ENCODE measurements at places on chromosomes 13 and 19.
A peak's percentile ranks its signal among the peaks of the same experiment; 100 is the strongest.

DNA sequence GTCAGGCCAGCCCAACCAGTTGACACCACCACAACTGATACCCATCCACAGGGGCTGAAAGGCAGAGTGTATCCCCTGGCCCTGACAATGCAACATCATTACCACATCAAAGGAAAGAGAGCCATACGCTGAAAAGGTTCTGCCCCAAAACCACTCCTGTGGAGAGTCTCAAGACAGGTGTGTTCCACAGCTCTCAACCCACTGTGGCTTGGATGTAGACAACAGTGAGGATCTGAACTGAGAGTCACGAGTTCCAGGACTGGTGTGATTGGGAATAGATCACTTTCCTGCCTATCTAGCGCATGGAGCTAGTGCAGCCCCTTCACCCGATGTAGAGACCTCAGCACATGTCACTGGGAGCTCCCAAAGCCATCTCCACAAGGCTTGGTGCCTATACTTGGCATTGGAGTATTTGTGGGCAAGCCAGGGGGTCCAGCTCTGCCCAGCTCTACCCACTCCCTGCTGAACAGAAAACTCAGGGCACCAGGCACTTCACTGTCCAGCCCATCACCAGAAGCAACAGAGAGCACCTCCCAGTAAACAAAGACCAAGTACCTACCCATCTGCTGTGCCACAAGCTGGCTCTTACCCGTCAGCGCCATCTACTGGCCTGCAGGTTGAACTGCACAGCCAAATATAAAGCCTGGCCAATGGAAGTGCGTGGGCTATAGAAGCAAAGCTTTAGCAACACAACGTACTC lies 579.5 kb downstream of the UQCRFS1 start:
- DNase-seq = peak; percentile 65

DNA sequence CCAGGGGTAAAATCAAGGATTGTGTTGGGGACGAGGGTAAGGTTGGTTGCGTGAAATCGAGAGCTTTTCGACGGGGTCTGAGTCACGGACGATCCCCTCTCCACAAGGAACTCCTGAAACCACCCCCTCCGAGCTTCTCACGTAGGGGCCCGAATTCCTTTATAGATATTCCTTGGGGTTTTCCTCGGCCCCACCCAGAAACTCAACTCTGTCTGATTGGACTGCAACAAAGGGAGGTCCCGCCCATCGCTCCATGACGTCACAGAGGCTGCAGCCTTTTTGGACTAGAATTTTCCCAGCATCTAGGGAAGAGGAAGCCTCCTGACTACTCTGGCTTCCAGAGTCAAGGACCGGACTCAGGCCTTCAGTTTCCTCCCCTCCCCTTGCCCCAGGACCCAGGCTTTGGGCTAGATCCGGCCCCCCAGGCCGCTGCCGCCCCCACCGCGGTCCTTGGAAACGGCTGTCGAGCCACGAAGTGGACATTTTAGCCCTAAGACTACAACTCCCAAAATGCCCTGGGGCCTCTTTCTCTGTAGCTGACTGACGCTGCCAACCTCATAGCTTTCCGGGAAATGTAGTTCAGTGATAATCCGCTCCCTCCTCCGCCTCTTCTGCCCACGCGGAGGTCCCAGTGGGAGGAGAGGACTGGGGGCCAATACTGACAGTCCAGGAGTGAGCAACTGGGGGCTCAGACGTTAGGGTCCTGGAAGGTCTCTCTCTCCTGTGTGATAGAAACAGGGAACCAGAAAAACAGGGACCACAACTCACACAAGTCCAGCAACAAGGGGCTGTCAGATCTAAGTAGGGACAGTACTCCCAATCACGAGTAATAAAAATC lies at the start of gene IZUMO1:
TSS of gene IZUMO1 (minus strand) at position 172 of the 838 bp plus-strand sequence. CDS start 1,050 bp downstream, outside the sequence.
- no peak for DNase-seq

GRCh38 chr13:81051873-81052272 lies 710.9 kb upstream of the SPRY2 start:
- peak; percentile 45 for DNase-seq

GRCh38 chr13:62906896-62907295 lies 1491.2 kb upstream of the PCDH20 start:
- no peak for DNase-seq

DNA sequence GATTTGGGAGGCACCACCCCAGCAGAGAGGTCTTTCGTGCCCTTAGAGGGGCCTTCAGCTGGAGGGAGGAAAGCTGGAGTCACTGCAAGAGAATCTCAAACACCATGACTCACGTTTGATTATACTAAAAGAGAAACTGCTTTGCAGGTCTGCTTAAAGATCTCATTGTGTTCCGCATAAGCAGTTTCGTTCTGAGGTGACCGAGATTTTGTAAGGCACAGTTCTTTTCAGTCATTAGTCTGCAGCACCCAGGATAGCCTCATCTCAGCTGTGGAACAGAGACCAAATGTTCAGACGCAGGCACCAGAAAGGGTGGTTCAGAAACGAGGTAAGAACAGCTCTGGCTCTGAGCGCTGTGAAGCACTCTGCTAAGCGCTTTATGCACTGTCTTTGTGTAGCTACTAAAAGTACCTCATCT lies 71.2 kb upstream of the GTF3A start:
- peak; percentile 55 for DNase-seq

DNA sequence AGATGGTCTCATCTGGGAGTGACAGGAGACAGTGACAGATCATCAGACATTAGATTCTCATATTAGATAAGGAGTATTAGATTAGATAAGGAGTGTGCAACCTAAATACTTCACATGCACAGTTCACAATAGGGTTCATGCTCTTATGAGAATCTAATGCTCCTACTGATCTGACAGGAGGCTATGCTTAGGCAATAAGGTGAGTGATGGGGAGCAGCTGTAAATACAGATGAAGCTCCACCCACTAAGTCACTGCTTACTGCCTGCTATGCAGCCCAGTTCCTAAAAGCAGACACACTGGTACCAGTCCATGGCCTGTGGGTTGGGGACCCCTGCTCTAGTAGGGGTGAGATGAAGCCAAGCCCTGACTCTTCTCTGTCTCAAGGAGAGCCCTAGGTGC lies 10.0 kb upstream of the IGFL3 start:
- no peak for DNase-seq

GRCh38 chr13:104577071-104577815 lies 1511.0 kb upstream of the SLC10A2 start:
- DNase-seq = no peak

DNA sequence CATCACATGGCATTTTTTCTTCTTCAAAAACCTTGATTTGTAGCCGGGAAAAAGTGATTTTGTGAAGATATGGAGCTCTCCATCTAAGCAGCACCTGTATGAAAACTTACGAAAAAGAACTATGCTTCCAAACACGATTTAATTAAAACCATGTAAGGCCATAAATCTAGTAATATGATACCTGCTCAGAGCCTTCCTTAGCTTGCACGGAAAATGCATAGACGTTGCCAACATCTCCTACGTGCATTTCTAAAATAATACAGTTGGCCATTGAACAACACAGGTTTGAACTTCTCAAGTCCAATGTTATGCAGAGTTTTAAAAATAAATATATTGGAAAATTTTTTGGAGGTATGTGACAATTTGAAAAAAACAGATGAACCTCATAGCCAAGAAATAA lies 59.1 kb upstream of the RNF113B start:
- DNase-seq = no peak

- DNase-seq = no peak
These were observed 19.5 kb upstream of the MAB21L1 start for GRCh38 chr13:35496006-35496405.

GRCh38 chr19:6376512-6377190 lies 918 bp upstream of the PSPN start:
- DNase-seq = no peak

DNA sequence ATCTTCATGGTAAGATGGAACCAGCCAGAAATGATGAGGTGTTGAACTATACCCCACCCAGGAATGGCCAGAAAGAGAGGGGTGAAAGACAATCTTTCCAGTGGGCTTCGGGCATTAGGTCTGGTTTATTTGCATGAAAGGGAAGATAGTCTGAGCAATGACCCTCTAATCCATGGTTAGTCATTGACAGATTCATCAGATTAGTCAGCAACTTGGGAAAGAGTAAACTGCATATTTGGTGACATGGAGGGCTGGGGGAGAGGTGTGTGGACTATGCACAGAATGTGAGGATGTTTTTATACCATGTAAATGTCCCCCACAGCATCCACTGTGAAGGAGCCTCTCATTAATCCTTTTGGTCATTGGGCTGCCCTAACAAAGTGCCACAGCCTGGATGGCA lies 30.1 kb upstream of the USP12 start:
- DNase-seq = peak; percentile 58

- no peak for DNase-seq
These were observed 438.7 kb upstream of the MIR17HG start for GRCh38 chr13:90908792-90909191.

DNA sequence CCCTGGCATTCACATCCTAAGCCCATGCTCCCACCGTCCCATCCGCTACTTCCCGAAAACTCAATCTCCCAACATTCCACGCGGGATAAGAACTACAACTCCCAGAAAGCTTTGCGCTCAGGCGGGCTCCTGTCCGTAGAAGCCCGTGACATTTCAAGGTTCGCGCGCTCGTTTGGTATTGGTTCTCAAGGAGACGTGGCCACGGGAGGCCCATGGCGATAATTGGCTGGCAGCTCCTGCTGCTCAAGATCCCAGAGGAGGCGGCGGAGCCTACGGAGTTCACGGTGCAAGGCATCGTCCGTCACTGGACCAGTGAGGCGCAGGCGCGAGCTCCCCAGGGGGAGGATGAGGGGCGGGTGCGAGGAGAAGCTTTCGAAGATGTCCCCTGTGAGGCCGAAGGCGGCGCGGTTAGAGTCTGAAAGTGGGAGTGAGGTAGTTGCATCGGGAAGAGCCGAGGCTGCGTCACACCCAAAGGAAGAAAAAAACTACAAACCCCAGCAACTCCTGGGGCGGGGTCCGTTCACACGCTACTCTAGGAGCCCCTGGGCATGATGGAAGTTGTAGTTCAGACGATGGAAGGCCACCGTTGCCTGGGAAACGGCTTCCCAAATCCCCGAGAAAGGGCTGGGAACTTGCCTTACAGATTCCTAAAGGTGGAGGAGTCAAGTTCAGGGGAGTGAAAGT lies 1.2 kb upstream of the MAMSTR start:
- DNase-seq = peak; percentile 98

GRCh38 chr13:101144808-101145419 lies 271.4 kb downstream of the NALCN start:
- peak; percentile 69 for DNase-seq

DNA sequence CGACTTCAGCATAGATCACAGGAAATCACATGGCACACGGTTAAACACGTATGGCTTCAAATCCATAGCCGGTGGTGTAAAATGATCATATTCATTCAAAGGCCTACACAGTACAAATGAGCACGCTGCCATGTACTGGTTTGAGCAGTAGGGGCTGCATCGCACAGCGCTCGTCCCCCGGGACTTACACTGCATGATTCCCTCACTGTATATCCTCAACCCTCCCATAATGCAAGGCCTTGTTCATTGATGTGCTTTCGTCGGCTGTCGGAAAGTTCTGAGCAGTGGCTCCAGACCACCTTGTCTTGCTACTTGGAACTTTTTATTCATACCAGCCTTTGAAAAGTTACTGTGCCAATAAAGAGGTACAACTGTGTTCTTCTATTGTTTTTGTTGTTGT lies 578.2 kb downstream of the MYO16 start:
- no peak for DNase-seq

DNA sequence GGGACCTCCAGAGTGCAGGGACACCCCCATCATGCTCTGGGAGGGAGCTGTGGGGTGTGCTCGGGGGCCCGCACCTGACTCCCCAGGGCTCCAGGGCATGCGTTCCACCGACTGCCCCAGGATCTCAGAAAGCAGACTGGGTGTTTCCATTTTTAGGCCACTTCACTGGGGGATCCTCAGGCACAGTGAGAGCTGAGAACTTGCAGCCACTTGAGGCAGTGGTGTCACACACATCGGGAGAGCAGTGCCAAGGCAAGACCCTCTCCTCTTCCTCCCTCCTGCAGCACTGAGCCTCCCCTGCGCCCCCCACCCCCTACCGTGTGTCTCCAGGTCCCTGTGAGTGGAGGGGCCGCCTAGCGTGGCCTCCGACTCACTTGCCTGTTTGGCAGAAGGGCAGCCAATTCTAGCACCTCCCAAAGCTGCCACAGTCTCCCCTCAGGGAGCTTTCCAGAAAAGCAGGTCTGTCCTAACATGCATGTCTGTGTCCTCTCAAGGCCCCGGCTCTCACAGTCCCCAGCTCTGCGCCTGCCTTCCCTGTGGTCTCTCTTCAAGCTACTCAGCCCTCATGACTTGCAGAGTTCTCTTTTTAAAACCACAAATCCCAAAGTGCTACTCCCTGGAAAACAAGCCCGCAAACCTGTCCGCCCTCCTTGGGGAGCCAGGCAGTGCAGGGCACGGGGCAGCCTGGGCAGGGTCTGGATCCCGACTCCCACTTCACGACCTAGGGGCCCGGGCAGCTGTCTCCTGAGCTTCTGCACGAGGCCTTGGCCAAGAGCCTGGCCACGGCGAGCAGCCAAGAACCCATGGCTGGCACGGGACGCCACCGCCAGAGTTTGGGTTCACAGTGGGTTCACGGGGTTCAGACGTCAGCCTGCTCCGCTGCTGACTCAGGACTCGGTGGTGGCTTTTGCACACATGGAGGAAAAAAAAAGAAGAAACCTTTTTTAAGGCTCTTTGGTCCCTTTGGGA lies 94.1 kb downstream of the STK24 start:
- no peak for DNase-seq

- DNase-seq = no peak
These were observed 297.2 kb downstream of the DCT start for GRCh38 chr13:94182185-94182761.

GRCh38 chr13:109672545-109672944 lies 113.8 kb downstream of the IRS2 start:
- no peak for DNase-seq

Measured in RKO (cell line).